ENCODE measurements at places on chromosomes 2 and 18.

DNA sequence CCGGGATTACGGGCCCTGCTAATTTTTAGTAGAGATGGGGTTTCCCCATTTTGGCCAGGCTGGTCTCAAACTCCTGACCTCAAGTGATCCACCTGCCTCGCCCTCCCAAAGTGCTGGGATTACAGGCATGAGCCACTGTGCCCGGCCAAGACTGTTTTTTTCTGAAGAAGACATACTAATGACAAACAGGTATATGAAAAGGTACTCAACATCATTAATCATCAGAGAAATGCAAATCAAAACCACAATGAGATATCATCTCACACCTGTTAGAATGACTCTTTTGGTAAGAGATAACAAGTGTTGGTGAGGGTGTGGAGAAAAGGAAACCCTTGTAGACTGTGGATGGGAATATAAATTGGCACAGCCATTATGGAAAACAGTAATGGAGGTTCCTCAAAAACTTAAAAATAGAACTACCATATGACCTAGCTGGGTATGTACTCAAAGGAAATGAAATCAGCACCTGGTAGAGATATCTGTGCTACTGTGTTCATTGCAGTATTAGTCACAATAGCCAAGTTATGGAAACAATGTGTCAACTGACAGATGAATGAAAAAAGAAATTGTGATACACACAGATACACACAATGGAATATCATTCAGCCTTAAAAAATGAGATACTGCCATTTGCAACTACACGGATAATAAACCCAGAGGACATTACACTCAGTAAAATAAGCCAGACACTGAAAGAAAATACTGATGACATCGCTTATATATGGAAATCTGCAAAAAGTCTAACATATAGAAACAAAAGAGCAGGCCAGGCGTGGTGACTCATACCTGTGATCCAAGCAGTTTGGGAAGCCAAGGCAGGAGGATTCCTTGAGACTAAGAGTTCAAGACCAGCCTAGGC, 20.8 kb downstream of the SOS1 start:
- no peak for DNase-seq

DNA sequence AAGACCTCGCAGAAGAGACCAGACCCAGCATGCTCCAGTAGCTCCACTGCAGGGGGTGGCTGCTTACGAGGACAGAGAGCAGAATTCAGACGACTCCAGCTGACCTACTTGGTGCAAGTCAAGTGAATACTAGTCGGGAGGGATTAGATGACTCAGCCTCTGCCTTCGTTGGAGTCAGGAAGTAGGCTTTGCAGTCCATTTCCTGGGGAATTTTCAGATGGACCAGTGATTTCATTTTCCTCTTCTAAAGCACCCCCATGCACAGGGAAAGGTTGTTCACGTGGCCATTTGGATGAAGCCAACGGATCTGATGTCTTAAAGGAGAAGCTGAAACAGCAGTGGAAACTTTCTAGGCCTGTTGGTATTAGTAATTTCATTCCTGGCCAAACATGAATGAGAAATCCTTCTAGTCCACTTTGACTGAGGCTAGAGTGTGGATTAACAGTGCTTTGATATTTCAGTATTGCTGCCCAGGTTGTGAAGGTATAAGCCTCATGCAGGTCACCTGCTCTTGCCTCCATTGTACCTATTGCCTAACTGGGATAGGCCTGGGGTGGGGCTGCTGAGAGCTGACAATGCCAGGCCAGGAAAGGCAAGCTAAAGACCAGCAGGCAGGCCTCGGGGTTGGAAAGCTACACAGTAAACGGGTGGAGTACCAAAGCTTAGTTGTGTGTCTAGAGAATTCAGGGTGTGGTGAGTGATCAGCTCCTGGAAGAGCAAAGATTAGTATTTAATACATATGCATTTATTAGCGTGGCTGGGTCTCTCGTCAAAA, 117.6 kb upstream of the FOSL2 start:
- no peak for DNase-seq

DNA sequence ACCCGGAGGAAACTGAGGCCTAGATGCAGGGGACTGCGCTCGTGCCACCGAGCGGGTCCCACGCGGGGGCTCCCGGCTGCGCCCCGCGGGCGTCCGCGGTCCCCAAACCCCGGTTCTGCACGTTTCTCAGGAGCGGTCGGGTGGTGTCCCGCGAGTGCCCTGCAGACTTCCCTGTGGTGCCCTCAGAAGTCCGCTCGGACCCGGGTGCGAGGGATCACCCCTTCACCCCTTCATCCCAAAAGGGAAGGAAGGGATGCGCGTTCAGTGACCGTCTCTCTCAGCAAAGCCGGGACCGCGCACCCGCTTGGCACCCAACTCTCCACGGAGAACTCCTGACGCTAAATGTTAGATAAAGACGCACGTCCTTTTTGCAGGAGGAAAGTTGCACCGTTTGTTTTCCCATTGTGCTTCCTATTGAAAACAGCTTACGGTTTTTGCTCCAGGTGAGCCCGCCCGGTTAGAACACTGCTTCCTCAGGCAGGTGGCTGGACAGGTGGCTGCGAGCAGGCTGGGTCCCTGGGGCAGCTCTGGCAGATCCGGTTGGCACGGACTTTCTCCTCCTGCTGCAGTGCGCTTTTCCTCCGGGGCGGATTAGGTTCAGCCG, 779 bp downstream of the DGKD start:
- peak; percentile 2 for DNase-seq

DNA sequence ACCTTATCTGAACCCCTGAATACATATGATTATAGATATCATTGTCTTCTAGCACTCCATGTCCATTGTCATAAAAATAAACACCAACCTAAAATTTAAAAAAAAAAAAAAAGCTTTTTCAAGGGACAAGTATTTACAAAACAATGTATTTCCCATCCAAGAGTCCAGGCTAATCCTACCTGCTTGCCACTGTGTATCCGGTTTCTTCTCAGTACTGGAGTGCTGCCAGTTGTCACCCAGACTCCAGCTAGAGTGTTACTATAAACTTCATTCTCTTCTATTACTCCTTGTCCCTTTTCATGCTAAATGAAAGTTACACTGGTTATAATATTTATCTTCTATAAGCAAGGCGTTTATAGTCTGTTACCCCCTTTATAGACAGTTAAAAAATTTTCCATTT, 35.8 kb downstream of the MSH6 start:
- DNase-seq = no peak

GRCh38 chr2:29759360-29759759, 162.0 kb downstream of the ALK start:
- DNase-seq = no peak

DNA sequence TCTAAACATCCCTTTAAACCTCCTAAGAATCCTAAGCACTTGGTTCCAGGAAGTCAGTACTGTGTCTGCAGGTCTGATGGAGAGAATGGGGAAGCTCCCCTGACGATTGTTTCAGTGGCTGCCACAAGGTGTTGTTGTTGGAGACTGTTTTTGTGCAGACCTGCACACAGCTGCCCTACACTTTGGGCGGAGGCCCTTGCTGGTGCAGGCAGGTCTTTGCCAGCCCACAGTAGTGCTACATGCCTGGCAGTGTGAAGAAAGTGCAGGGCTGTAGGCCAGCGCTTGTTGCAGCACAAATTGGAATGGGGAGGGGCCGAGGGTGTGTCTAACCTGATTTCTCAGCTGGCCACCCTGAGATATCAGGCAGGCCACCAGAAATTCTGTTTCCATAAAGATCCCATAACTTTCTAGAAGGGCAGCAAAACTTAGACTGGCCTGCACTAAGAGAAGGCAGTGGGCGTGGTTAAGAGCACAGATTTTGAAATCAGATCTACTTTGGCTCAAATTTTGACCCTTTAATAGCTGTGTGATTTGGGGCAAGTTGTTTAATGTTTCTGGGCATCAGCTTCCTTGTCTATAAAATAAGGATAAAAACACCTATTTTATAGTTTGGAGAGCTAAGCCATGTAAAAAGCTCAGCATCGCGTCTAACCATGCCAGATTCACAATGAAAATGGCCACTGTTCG, 83.7 kb upstream of the SLC1A4 start:
- no peak for DNase-seq

GRCh38 chr2:153595939-153596338, 117.4 kb upstream of the RPRM start:
- peak; percentile 4 for DNase-seq

GRCh38 chr2:169014780-169015179, 16.3 kb downstream of the ABCB11 start:
- DNase-seq = no peak

DNA sequence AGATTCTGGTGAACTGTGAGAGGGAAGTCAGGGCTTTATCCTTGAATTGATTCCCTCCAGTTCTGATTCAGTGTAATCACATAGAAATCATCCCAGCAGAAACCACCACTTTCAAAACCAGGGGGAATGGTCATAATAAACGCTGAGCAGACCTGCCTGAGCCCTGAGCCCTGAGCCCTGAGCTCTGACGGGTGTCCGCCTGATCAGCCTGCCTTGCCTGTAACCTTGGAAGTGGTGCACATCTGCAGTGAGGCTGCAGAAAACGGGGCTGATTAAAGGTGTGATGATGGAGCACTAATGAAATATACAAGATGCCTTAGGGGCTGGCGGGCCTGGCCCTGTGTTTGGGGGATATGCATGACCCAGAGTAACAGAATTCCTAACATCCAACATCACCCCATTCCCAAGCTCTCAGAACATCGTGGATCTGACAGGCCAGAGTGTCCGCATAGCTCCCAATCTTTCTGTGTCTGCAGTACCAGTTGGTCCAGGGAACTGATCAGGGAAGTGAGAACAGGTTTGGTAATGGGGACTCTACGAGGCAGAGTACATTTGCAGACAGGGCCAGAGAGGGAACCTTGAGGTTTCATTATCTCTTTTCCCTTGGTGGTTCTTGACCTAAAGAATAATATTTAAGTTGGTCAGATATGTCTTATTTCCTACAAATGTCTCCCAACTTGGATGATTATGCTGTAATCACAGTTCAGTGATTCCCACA, 37.8 kb downstream of the KCTD18 start:
- DNase-seq = no peak

All from NCI-H1417 (cell line).